Mammary epithelial cell (primary cell): ENCODE measurements at places on chromosomes 5 and 9. TPM values are rescaled to one million over a fixed set of nuclear protein-coding genes. Genes with fewer than 3 reads are reported as not detected.

- no peak for DNase-seq
These were observed 2127.3 kb upstream of the WWC1 start for GRCh38 chr5:166163996-166164610.

GRCh38 chr5:12659686-12660085 lies 755.4 kb upstream of the CTNND2 start:
- no peak for DNase-seq

Gene ANKRA2
- total RNA-seq = 25.3 TPM

DNA sequence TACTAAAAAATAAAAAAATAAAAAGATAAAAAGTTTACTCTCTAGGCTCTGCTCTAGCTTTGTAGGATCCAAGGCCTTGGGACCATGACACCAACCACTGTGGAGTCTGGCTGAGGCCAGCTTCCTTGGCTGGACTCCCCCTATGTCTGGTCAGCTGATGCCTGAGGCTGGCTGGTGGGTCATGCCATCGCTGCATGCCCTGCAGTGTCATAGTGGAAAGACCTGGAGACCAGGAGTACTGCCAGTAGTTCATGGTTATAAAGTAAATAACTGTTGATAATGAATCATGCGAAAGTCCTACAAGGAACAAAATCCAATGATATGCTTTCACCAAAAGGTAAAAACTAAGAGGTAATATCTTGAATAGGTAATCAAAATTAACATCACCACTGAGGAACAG lies 43.2 kb downstream of the GARNL3 start:
- DNase-seq = no peak

Gene RGS7BP
- total RNA-seq = not detected

DNA sequence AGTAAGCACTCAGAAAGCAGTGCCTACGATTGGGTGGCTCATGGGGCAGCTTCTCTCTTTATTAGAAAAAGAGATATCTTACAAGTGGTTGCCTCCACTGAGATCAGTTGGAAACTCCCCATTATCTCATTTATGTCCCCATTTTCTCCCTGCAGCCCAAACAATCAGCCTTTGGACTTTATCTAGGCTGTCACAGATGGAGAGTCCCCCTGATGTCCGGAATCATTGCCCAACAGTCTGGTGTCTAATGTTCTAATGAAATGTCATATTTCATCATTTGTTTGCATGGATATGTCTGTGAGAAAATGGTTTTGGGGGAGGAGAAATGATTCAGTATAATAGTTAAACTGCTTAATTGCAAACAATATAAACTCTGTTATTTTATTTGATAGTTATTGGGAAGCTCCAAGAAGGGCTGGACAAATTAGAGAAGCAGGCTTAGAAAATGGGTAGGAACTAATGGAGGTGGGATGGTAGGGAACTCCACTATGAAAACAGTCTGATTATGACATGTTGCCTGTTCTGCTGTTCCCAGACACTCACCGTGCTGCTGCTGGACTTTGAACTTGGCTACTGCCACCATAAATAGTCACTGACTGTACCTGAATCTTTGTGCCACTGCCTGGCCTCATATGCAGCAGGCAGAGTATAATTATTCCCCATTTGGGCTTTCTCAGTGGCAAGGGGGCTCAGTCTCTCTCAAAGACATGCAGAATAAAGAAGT lies 38.3 kb upstream of the SMAD5 start:
- no peak for DNase-seq
